ENCODE measurements at places on chromosomes 2 and 18. TPM values are rescaled to one million over a fixed set of nuclear protein-coding genes. Genes with fewer than 3 reads are reported as not detected.
A peak's percentile ranks its signal among the peaks of the same experiment; 100 is the strongest.

Gene SERPINB13
- not detected for total RNA-seq

Gene TUBA3E
- 47.1 TPM for total RNA-seq

Gene HRH4
- total RNA-seq, result 0.33 TPM

Gene TCF23
- 0.08 TPM for total RNA-seq

Gene SLC30A3
- 5.9 TPM for total RNA-seq

DNA sequence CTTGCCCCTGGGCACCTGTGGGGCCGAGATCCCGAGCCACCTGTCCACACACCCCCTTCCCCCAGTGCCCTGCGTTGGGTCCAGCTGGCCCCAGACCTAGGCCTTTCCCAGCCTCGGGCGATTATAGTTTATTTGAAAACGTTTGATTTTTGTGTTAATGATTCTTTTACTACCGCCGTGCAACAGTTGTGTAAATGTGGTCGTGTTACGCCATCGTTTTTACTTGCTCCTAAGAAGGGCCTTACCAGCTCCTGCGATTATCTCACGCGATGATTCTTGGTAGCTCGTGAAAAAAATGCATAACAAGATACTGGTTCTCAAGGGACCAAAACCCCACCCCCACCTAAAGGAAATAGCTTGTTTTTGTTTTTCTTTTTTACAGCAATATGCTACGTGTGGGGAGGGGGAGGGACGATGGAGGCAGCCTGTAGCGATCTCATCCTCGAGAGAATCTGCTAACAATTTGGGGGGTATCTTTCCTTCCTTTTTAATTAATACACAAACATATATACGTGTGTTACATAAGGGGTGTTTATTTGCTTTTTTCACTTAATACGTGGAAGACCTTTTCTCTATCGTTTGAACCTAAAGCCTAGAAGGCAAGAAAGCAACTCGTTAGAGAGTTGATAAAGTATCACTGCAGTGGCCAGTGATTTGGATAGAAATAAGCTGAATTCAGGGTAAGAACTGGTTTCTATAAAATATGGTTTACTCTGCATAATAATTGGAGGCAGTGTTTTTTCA, 1.0 kb downstream of the ZDBF2 start:
- H3K4me3 ChIP-seq, result peak overlapping the region; percentile 77
- no peak for DNase-seq
- H3K27ac ChIP-seq, result peak overlapping the region; percentile 74
- H3K4me1 ChIP-seq, result peaks cover 23% of the 10 kb centered on the region

DNA sequence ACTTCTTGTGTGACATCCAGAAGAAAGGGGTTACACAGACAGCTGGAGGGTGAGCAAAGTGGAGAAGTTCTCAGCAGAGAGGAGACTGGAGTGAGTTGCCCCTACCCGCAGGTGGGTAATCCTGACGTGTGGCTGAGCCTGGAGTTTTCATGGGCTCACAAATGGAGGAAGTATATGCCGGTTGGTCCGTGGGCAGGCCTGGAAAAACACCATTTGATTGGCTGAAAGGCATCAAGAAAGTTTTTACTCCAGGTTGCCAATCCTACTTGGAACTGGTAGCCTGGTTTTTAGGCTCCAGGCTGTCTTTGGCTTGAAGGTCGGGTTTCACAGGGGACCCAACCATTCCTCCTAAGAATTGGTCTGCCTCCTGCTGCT, 1177.4 kb upstream of the LRRTM1 start:
- no peaks in the 10 kb centered on the region for H3K36me3 ChIP-seq
- no peak overlapping the region for H3K4me3 ChIP-seq
- no peaks in the 10 kb centered on the region for H3K27me3 ChIP-seq
- H3K27ac ChIP-seq, result no peak overlapping the region
- H3K4me1 ChIP-seq, result no peaks in the 10 kb centered on the region
- no peak for DNase-seq

DNA sequence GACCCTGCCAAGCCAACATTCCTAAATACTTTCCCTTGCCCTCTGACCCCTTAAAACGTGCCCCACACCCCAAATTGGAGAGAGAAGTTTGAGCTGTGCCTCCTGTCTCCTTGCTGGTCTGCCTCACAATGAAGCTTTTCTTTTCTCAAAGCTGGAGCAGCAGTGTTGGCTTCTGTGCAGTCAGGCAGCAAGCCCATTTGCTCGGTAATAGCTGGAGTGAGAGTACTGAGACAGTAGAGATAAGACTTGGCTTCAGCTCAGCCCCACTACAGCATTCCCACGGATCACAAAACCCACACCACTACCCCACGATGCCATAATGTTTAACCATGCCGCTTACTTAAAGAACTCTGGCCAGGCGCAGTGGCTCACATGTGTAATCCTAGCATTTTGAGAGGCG, 73.0 kb downstream of the NCAPH start:
- DNase-seq, result peak; percentile 80
- H3K4me1 ChIP-seq, result peaks cover 30% of the 10 kb centered on the region
- peak overlapping the region; percentile 77 for H3K27ac ChIP-seq
- H3K36me3 ChIP-seq, result no peaks in the 10 kb centered on the region

DNA sequence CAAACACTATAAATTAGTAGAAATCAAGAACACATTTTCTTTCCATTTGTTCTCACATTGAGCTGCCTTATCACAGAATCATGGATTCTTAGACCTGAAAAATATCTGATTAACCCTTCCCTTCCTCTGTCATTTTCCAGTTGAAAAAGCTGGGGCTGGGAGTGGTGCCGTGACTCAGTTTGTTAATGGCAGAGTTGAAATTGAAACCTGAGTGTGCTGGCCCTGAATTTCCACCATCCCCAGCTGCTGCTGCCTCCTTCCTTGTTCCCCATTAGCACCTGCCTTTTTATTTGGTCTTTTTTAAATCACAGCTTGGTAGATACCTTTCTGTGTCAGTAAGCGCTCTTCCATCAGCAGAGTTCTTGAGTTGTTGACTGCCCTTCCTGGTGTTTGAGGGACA, 10.6 kb downstream of the FARP2 start:
- DNase-seq, result no peak
- no peaks in the 10 kb centered on the region for H3K27me3 ChIP-seq
- peaks cover 22% of the 10 kb centered on the region for H3K4me1 ChIP-seq

DNA sequence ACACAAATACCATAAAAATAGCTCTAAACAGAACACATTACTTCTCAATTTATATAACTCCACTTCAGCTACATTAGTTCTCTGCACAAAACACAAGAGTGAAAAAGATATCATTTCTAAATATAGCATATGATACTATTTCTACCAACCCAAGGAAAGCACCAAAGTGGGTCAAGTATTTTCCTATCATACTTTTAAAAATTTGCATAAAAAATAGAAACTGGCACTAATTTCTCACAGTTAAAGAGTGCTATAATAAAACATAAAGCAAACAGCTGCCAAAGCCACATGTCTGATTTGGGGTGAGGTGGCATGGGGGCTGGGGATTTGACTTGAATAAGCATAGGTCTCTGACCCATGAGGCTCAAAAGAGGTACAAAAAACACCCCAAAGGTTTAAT, 61.5 kb downstream of the BARD1 start:
- H3K4me1 ChIP-seq, result peaks cover 10% of the 10 kb centered on the region
- DNase-seq, result no peak
- H3K27ac ChIP-seq, result peak overlapping the region; percentile 21
- peaks cover 35% of the 10 kb centered on the region for H3K36me3 ChIP-seq
- no peak overlapping the region for H3K4me3 ChIP-seq

GRCh38 chr18:13546638-13547037, 179.7 kb downstream of the FAM210A start:
- H3K4me1 ChIP-seq, result peaks cover 72% of the 10 kb centered on the region
- H3K27me3 ChIP-seq, result no peaks in the 10 kb centered on the region
- H3K27ac ChIP-seq, result no peak overlapping the region

DNA sequence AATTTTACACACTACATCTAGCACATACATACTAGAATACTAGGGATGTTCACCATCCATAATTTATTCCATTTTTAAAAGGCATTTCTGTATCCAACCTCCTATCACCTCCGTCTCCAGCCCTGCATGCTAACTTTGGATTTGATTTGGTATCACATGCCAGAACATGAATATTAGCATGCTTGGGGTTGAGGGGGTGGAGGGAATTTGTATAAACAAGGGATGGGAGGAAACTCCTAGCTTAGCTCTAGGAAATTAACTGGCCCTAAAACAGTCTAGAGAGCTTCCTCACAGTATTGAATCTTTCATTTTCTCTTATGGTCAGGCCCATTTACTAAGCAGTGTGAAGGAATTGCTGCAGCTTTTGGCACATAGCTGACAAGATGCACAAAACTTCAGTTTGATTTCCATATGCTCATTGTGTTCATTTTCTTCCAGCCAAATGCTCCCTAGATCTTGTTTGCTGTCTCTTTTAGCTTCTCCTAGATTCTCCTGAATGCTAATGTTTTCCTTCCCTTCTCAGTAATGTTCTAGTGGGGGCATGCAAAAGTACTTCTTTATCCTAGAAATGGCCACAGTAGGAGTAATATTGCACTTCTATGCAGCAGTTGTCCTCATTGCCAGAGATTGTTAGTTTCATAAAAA, 135.2 kb downstream of the VWC2L start:
- no peak overlapping the region for H3K27ac ChIP-seq
- DNase-seq, result no peak

- no peak for DNase-seq
- no peaks in the 10 kb centered on the region for H3K4me1 ChIP-seq
- H3K36me3 ChIP-seq, result no peaks in the 10 kb centered on the region
- H3K27ac ChIP-seq, result no peak overlapping the region
- H3K4me3 ChIP-seq, result no peak overlapping the region
These were observed 310.2 kb upstream of the HNMT start for GRCh38 chr2:137654046-137654445.

- no peaks in the 10 kb centered on the region for H3K4me1 ChIP-seq
- no peak for DNase-seq
- no peak overlapping the region for H3K4me3 ChIP-seq
- no peak overlapping the region for H3K27ac ChIP-seq
- H3K27me3 ChIP-seq, result no peaks in the 10 kb centered on the region
- no peaks in the 10 kb centered on the region for H3K36me3 ChIP-seq
These were observed 89.3 kb upstream of the ATL2 start for GRCh38 chr2:38466409-38466808.
